ENCODE measurements at places on chromosomes 4 and X.

DNA sequence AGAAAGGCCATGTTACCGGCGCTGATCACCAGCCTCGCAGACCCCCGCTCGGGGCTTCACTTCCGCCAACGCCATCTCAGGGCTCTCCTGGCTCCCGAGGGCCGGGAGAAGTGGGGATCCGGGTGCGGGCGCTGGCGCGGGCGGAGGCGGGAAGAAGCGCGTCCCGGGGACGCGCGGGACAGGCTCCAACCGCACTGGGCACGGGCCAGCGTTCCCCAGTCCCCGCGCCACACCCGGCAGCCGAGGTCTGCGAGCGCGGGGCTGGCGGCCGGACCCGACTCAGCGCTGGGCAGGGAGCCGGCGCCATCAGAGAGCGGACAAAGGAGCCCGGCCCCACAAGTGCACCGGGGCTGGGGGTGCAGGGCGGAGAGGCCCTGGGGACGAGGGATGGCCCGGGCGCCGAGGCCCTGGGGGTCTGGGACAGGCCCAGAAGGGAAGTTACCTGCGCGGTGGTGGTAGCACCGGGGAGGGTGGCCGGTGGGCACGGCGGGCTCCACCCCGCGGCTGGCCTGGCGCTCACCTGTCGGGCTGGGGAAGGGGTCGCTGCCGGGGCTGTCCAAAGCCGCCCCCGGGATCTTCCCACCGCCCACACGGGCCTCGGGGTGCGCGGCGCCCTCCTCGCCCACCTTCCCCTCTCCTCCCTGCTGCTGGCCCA lies 449 bp downstream of the CTPS2 start:
- DNase-seq = no peak

DNA sequence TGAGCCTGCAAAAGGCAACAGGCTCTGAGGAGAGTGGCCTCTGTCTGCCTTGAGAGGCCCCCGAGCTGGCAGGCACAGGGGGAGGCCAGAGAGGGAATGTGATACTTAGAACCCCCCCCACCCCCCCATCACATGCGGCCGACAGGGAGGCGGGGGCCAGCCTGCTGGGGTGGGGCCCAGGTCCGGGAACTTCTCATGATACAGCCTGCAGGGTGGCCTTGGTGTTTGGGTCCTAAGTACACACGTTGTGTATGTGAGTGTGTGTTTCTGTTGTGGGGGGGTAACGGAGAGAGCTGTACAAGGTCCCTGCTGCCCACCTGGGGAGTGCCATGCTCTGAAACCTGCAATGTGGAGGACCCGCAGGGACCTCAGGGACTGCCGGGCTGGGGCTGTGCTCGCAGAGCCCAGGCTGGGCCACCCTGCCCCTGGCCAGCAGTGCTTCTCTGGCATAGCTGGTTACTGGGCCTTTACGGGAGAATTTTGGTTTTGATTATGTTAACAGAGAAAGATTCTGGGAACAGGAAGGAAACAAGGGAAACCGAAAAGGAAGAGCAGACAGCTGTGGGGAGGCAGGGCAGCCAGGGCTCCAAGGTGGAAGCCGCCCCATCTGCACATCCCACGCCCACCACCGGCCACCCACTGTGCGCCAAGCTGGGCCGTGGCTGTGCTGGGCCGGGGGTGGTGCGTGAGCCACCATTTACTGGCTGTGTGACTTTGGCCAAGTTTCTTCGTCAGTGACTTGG lies 19.9 kb downstream of the SH3BP2 start:
- no peak for DNase-seq

DNA sequence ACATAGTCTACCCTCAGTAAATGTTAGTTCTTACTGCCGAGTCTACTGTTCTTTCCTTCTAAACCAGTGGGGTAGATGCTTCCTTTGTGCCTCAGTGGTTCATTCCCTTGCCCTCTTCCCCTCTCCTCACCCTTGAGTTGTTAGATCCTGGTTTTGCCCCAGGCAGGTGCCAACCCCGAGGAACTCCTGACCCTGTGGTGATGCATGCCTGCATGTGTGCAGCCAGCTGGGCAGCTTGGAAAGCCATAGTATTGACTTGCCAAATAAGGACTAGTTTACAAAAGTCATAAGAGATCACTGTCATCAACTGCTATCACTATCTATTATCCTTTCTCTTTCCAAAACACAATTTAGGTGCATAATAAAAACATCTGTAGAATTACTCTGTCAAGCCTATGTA lies 50.9 kb downstream of the REPS2 start:
- no peak for DNase-seq

DNA sequence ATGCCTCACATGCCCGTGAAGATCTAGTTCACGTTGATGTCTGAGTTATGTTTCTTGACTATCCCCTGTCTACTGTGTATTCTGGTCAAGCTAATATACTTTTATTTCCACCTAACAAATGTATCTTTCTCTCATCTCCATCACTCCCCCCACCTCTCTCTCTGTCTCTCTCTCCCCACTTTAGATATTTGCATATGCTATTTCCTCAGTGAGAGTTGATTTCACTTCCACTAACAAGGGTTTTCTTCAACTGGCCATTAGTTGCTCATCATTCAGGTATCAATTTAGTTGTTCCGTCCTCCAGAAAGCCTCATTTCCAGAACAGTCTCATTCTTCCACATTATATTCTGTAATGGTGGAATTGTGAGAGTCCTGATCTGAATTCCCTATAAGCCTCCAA lies 1777.8 kb upstream of the TENM3 start:
- no peak for DNase-seq

- no peak for DNase-seq
Observed at GRCh38 chrX:133655275-133656265, 240.3 kb upstream of the GPC4 start.
